Activated T-helper 9 cell treated with anti-CD3 and anti-CD28 coated beads, Interleukin-2, amount 50 U/mL, for 16 hours (primary cell): ENCODE measurements at places on chromosomes 11 and 22.

GRCh38 chr22:45112136-45112879 is 51.4 kb upstream of the NUP50 start:
- DNase-seq, result no peak

DNA sequence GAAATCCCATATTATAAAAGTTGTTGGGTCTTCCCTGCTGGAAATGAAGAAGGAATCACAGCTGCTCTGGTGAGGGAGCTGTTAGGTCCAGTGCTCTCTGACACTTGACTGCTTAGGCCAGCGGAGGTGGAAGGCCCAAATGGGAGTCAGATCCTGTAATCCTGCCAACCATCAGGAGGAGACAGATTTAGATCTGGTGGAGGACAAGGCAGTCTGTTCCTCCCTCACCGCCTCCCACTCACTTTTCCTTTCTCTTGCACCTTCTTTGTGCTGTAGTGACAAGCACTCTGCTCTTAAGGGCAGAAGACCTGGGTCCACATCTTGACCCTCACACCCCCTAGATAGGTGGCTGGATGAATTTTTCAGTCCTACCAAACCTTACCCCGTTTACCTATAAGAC is 59.7 kb upstream of the CHST1 start:
- DNase-seq, result no peak

DNA sequence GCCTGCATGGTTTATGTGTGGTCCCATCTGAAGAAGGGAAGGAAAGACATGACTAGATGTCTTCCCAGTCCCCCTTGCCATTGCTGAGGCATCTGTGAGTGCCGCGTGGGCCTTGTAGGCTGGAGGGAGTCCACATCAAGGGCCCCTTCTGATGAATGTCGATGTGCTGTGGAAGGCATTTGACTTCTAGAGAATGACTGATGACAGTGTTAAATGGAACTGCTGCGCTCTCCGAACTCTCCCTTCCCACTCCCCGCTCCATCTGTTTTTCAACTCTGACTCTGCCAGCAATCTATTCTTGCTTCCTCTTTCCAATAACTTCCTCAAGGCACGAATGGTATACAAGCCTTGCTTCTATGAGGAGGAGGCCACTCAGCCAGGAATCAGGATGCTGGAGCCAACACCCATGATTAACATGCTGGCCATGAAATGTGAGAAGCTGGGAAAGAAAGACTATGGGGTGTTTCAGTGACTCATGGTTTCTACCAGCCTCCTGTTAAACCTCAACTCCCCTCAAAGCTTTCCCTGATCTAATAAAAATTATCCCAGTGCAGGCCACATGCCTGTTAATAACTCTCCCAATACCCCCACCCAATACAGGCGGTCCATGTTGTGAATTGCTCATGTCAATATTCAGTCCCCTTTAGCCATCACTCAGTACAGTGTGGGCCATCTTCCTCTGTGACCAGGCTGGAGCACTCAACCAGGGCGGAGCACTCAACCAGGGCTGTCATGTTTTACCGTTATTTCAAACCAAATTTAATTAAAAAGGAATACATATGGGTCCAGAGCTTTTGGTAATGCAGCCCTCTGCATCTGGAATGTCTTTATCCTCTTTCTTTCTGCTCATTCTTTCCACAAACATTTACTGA is 46.4 kb upstream of the TBCEL start:
- no peak for DNase-seq

DNA sequence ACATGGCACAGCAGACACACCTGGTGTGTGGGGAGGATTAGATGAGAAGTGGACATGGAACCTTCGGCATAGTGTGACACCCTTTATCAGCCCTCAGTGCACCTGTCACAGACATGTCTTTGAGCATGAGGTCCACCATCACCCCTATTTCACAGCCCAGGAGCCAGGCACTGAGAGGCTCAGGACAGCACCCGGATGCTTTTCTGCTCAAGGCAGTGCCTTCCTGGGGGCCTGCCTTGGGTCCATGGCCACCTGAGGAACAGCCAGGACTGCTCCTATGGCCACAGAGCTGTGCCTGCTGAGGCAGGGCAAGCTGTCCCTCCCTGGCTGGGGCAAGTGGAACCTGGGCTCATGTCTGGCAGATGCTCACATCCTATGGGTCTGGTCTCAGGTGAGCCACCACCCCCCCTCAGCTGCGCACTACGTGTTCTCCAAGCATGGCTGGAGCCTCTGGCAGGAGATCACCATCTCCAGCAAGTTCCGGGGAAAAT is 75.8 kb downstream of the MORC2 start:
- DNase-seq, result no peak

GRCh38 chr22:24023204-24023789 is 12.2 kb downstream of the CABIN1 start:
- DNase-seq, result no peak

- DNase-seq, result no peak
Measured at GRCh38 chr11:94934846-94935245, 38.5 kb downstream of the CWC15 start.

DNA sequence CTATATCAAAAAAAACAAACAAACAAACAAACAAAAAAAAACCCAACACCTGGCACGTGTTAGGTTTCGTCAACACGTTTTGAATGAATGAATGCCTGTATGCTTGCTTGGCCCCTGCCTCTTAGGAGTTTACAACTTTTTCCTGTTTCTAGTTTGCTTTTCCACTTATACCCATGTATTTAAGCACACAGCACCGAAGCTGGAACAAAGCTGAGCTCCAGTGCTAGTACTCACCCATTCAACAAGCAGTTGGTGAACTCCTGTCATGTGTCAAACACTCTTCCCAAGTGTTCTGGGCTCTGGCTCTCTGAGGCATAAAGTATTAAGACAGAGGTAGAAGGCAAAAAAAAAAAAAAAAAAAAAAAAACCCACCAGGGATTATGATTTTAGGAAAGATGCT is 599.3 kb downstream of the BUD13 start:
- DNase-seq, result no peak

DNA sequence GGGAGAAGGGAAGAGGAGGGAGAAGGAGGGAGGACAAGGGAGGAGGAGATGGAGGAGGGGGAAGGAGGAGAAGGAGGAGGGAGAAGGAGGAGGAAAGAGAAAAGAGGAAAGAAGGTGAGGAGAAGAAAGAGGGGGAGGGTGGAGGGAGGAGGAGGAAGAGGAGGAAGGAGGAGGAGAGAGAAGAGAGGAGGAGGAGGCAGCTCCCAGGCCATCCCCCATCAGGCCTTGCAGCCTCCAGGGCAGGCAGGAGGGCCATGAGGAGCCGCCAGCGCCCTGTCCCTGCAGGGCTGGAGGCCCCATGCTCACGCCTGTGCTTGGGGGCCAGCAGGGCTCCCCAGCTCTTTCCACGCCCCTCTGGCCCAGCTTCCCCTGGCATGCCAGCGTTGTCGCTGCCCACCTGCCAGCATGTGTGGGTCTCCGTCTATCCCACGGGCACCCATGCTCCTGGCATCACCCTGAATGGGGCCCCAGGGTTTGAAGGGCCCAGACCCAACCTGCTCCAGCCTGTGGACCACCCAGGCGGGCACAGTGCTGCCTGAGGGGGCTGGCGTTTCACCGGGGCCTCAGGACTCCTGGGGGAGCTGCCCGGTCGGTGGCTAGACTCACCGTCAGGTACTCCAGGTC is 5.2 kb downstream of the TSPAN32 start:
- no peak for DNase-seq
